ENCODE measurements at places on chromosomes 12 and 14. TPM values are rescaled to one million over a fixed set of nuclear protein-coding genes. Genes with fewer than 3 reads are reported as not detected.

The FOXA1 gene
- 0.15 TPM for total RNA-seq

The CEP128 gene
- total RNA-seq, result 1.8 TPM

The ABHD12B gene
- total RNA-seq, result not detected

The DEGS2 gene
- under 0.01 TPM for total RNA-seq

The MSI1 gene
- total RNA-seq, result not detected

The NELL2 gene
- total RNA-seq, result not detected

The AP1G2 gene
- total RNA-seq, result 17.2 TPM

The A2M gene
- total RNA-seq, result 42.7 TPM
